Left ventricle myocardium inferior (tissue), 1 donor: ENCODE measurements at places on chromosomes 4 and X. TPM values are rescaled to one million over a fixed set of nuclear protein-coding genes. Genes with fewer than 3 reads are reported as not detected.
A peak's percentile ranks its signal among the peaks of the same experiment; 100 is the strongest.

Gene CYLC1
- total RNA-seq, result not detected

Gene EXOC1L
- not detected for total RNA-seq

Gene PRKG2
- 0.74 TPM for total RNA-seq

Gene MAGEA4
- total RNA-seq, result not detected

Gene HTRA3
- 119 TPM for total RNA-seq

Gene QRFPR
- total RNA-seq, result 0.25 TPM

Gene MAGEA12
- not detected for total RNA-seq

Gene PTTG2
- total RNA-seq, result 0.58 TPM

Gene DCHS2
- total RNA-seq, result not detected

Gene LRCH2
- total RNA-seq, result 1.0 TPM

Gene EPGN
- not detected for total RNA-seq

Gene C1GALT1C1
- total RNA-seq, result 19.7 TPM

DNA sequence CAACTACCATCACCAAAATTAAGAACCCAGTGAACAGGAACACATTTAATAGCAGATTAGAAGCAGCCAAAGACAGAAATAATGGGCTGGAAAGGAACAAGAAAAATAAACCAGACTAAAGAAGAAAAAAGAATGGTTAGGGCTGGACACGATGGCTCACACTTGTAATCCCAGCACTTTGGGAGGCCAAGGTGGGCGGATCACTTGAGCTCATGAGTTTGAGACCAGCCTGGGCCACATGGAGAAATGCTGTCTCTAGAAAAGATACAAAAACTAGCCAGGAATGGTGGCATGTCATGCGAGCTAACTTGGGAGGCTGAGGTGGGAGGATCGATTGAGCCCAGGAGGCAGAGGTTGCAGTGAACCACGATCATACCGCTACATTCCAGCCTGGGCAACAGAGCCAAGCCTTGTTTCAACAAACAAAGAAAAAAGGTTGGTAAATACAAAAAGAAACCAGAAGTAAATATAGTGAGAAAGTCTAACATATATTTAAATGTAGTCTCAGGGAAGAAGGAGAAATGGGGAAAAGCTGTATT is 102.0 kb downstream of the AFAP1 start:
- DNase-seq, result no peak
- no peak overlapping the region for H3K27ac ChIP-seq
- no peaks in the 10 kb centered on the region for H3K27me3 ChIP-seq
- no peak overlapping the region for H3K4me3 ChIP-seq
- H3K4me1 ChIP-seq, result peaks cover 6% of the 10 kb centered on the region

- H3K27ac ChIP-seq, result no peak overlapping the region
- no peak overlapping the region for H3K4me3 ChIP-seq
- no peaks in the 10 kb centered on the region for H3K36me3 ChIP-seq
- no peak for DNase-seq
Observed at GRCh38 chrX:106952538-106952937, 32.3 kb downstream of the CLDN2 start.

DNA sequence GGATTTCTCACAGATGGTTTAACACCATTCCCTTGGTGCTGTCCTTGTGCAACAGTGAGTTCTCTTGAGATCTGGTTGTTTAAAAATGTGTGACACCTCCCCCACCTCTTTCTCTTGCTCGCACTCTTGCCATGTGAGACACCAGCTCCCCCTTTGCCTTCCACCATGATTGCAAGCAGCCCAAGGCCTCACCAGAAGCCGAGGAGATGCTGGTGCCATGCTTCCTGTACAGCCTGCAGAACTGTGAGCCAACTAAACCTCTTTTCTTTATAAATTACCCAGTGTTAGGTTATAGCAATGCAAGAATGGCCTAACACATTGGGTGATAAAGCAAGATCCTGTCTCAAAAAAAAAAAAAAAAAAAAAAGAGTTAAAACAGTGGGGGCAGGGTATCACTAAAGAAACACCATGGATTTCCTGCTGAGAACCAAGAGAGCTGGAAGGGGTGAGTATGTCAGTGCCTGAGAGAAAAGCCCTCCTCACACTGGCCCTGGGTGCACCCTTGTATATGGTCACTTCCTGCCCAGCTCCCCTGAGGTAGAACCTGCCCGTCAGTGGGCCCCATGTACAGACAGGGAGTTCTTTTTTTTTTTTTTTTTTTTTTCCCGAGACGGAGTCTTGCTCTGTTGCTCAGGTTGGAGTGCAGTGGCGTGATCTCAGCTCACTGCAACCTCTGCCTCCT is 46.4 kb downstream of the APOO start:
- no peaks in the 10 kb centered on the region for H3K36me3 ChIP-seq
- no peaks in the 10 kb centered on the region for H3K4me1 ChIP-seq
- H3K27ac ChIP-seq, result no peak overlapping the region
- DNase-seq, result no peak

DNA sequence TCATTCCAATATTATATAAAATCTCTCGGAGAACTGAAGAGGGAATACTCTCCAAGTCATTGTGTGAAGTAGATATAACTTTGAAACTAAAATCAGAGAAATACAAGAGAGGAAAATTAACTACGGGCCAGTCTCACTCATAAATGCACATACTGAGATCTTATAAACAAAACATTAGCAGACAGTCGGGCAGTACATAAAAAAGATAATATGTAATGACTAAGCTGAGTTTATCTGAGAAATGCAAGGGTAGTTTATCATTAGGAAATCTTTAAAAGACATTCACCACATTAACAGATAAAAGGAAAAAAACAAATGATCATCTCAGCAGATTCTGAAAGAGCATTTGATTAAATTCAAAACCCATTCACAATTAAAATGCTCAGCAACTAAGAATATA is 116.7 kb downstream of the NYX start:
- no peak for DNase-seq
- no peak overlapping the region for H3K4me3 ChIP-seq
- H3K36me3 ChIP-seq, result peaks cover 6% of the 10 kb centered on the region
- no peak overlapping the region for H3K27ac ChIP-seq

GRCh38 chrX:47482065-47482511 is 934 bp downstream of the ZNF41 start:
- peaks cover 16% of the 10 kb centered on the region for H3K4me1 ChIP-seq
- no peak for DNase-seq
- no peaks in the 10 kb centered on the region for H3K36me3 ChIP-seq
- H3K27ac ChIP-seq, result peak overlapping the region; percentile 98
- no peaks in the 10 kb centered on the region for H3K27me3 ChIP-seq

- H3K36me3 ChIP-seq, result no peaks in the 10 kb centered on the region
- H3K27me3 ChIP-seq, result no peaks in the 10 kb centered on the region
- no peaks in the 10 kb centered on the region for H3K4me1 ChIP-seq
- no peak overlapping the region for H3K27ac ChIP-seq
- no peak overlapping the region for H3K4me3 ChIP-seq
Observed at GRCh38 chrX:3425031-3425430, 78.6 kb upstream of the MXRA5 start.
